AG09309 (cell line): ENCODE measurements at places on chromosomes 11 and 22.

- no peak for DNase-seq
Observed at GRCh38 chr22:40894417-40894816, 32.5 kb upstream of the DNAJB7 start.

DNA sequence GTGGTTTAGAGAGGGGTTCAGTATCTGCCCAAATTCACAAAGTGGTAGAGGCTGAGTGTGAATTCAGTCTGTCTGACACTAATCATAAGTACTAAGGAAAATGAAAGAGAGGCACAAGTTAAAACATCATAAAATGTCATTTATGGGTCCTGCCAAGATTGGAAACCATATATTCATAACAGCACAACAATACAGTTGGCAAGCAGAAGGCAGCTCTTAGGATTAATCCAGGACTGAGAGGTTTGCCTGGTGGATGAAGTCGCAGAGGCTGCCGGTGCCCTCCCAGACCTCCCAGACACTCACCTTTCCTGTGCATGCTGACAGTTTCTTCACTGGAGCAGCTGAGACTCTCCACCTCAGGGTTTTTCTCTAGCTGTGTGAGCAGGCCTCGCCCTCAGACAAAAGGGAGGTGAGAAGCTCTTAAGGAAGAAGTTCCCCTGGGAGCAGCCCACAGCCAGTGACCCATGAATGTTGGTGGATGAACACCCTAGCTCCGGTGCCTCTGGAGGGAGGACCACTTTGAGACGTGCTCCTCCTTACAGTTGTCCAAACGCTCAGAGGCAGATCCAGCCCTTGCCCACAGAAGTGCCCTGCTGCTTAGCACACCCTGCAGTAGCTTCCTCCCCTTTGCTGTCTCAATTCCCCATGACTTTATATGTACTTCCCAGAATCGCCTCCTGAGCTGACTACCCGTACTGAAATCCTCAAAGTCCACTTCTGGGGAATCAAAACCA lies 43.7 kb downstream of the MAML2 start:
- DNase-seq: no peak

GRCh38 chr11:34999453-34999852 lies 83.0 kb downstream of the PDHX start:
- DNase-seq: no peak

- DNase-seq: no peak
Observed at GRCh38 chr11:126133901-126134300, 71.2 kb upstream of the CDON start.

GRCh38 chr22:38935023-38935422 lies 22.4 kb upstream of the APOBEC3A start:
- DNase-seq: no peak
